Natural killer cell (primary cell): ENCODE measurements at places on chromosomes 16 and 17. TPM values are rescaled to one million over a fixed set of nuclear protein-coding genes. Genes with fewer than 3 reads are reported as not detected.

Gene FAM171A2
- total RNA-seq: 0.24 TPM

Gene NLK
- 20.8 TPM for total RNA-seq

GRCh38 chr16:8826278-8826879 is 28.7 kb downstream of the PMM2 start:
- no peak for DNase-seq
- H3K4me1 ChIP-seq: no peaks in the 10 kb centered on the region
- H3K36me3 ChIP-seq: peaks cover 16% of the 10 kb centered on the region
- no peaks in the 10 kb centered on the region for H3K27me3 ChIP-seq

DNA sequence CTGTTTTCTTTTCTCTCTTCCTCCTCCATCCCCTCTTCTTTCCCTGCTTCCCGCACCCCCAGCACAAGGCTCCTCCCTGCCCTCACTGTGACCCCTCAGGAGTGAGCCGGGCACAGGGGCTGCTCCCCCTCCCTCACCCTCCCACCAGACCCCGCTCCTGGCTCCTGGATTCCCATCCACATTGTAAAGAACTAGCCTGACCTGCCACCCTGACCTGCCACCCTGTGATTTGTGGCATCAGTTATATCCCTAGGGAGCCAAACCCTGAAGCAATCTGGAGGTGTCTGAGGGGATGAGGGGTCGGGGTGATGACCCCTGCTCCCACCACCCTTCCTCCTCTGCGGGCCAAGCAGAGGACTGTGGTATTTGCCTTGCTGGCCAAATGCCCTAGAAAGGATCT is 98.0 kb upstream of the LHX1 start:
- H3K27me3 ChIP-seq: no peaks in the 10 kb centered on the region
- H3K27ac ChIP-seq: no peak overlapping the region
- no peaks in the 10 kb centered on the region for H3K4me1 ChIP-seq
- H3K4me3 ChIP-seq: no peak overlapping the region
- H3K36me3 ChIP-seq: no peaks in the 10 kb centered on the region

DNA sequence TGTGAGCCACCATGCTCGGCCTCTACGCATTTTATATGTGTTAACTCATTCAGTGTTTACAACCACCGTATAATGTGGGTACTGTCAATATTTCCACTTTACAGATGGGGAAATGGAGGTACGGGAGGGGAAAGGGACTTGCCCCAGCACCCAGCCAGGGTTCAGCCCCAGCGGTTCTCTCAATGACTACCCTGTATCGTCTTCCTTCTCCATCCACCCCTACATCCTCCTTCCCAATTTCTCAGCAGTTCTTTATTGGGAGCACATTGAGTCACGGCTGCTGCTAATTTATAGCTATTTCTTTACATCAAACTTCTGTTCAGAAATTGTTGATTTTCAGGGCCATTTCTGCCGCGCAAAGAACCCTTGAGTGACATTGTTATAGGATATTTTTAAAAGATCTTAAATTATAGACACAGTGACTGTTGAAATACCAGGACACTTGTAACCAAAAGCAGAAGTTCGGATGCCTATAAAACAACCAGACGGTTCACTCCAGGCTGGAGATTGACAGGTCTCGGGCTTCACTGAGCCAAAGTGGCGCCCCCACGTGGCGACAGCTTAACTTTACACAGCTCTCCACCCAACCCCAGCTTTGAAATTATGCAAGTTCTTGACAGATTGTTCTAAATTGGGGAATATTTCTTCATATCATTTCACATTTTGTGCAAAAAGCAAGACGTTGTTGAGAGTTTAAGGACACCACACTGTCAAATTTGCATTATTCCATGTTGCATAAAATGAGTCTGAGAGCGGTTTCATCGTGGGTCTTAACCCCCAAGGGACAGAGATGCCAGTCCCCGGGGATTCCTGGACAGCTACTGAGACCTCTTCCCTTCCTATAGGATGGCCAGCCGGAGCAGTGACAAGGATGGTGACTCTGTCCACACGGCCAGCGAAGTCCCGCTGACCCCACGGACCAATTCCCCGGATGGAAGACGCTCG is 11.8 kb downstream of the SYT17 start:
- no peaks in the 10 kb centered on the region for H3K36me3 ChIP-seq
- H3K4me1 ChIP-seq: peaks cover 2% of the 10 kb centered on the region
- H3K27ac ChIP-seq: no peak overlapping the region
- H3K4me3 ChIP-seq: no peak overlapping the region
- peak; percentile 58 for DNase-seq
- no peaks in the 10 kb centered on the region for H3K27me3 ChIP-seq

DNA sequence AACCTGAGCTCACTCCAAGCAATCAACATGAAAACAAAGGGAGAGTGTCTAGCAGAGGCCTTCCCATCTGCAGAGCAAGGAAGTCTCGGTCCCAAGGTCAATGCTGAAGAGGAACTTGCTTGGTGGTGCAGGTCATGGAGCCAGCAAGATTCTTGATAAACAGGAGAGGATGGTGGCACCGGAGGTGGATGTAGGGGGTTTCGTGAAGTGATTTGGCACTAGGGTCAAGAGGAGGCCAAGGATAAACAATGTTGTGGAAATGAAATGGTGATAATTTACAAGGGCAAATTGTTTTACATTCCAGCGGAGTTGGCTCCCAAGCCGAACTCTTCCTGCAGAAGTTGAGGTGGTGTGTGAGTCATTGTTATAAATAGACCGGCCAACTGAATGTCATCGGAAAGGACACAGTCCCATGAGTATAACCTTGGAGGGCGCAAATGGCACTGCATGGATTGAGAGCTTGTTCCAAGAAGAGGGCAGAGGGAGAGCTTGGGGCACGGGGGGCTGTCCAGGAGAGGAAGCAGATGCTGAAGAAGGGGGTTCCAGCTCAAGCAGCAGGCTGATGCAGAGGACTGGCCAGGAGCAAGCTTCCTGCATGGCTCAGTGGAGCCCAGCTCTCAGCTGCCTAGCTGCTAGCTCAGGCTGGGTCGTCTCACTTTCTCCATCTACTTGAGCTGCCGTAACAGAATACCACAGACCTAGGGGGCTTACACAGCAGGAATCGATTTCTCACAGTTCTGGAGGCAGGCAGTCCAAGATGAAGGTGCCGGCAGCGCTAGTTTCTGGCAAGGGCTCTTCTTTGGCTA is 136.6 kb downstream of the COPRS start:
- H3K27me3 ChIP-seq: no peaks in the 10 kb centered on the region
- no peak for DNase-seq
- no peaks in the 10 kb centered on the region for H3K36me3 ChIP-seq
- no peaks in the 10 kb centered on the region for H3K4me1 ChIP-seq
- H3K4me3 ChIP-seq: no peak overlapping the region

GRCh38 chr16:10228779-10229178 is 46.6 kb upstream of the GRIN2A start:
- no peak overlapping the region for H3K27ac ChIP-seq
- H3K36me3 ChIP-seq: no peaks in the 10 kb centered on the region
- no peak overlapping the region for H3K4me3 ChIP-seq
- no peak for DNase-seq

DNA sequence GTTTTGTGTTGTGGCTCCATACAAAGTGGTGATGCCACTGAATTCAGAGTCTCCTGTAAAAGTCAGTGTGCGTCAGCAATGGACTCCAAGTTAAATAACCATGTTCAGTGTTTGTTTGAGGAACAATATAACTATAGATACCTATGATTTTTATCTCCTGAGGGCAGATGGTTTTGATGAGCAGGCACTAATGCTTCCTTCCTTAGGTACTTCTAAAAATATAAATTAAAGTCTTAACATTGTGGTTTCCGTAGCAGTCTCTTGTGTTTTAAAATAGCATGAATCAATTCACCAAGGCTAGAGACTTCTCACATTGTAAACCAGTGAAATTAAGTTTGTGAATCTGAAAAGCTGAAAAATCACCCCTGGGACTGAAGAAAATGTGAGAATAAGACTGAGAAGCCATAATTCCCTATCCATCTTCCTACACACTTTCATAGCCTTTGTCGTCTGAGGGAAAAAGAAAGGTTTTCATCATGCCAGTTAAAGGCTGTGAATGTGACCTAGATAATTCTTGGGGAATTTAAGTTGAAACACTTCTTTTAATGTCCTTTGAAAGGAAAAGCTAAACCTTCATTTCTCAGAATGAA is 1502.9 kb downstream of the CDH11 start:
- no peaks in the 10 kb centered on the region for H3K27me3 ChIP-seq
- no peaks in the 10 kb centered on the region for H3K36me3 ChIP-seq
- no peak for DNase-seq
- H3K4me1 ChIP-seq: no peaks in the 10 kb centered on the region
- no peak overlapping the region for H3K4me3 ChIP-seq

DNA sequence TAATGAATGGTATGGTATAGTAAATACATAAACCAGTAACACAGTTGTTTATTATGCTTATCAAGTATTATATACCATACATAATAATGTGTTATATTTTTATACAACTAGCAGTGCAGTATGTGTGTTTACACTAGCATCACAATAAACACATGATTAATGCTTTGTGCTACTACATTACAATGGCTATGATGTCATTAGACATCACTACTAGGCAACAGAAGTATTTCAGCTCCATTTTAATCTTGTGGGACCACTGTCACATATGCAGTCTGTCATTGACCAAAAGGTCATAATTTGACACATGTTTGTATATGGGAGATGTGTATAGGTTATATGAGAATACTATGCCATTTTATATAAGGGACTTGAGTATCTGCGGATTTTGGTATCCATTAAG is 32.7 kb downstream of the TRIM37 start:
- H3K4me3 ChIP-seq: no peak overlapping the region
- H3K36me3 ChIP-seq: peaks cover 33% of the 10 kb centered on the region
- DNase-seq: no peak
- no peaks in the 10 kb centered on the region for H3K4me1 ChIP-seq
- no peaks in the 10 kb centered on the region for H3K27me3 ChIP-seq

DNA sequence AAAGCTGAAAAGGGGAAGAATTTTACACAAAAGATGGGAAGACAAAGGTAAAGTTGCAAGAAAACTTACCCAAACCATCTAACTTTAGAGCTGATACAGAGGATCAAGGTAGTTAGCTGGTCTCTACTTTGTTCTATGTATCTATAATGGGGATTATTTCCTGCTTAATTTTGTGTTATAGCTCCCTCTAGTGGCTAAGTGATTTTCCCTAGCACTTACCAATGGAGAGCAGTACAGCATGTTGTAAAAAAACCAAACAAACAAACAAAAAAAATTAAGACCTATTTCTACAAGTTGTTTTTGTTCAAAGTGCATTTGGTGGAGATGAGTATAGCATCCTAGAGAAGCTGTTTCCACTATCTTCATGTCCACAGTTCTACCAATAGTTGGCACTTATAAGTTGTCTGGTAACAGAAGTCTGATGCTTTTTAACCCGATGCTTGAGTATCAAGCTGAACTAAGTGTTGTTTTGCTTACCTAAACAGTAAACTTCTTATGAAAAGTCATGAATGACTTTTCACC is 7.5 kb downstream of the SRSF1 start:
- peaks cover 54% of the 10 kb centered on the region for H3K36me3 ChIP-seq
- no peak overlapping the region for H3K4me3 ChIP-seq
- no peaks in the 10 kb centered on the region for H3K27me3 ChIP-seq
- H3K4me1 ChIP-seq: peaks cover 4% of the 10 kb centered on the region

DNA sequence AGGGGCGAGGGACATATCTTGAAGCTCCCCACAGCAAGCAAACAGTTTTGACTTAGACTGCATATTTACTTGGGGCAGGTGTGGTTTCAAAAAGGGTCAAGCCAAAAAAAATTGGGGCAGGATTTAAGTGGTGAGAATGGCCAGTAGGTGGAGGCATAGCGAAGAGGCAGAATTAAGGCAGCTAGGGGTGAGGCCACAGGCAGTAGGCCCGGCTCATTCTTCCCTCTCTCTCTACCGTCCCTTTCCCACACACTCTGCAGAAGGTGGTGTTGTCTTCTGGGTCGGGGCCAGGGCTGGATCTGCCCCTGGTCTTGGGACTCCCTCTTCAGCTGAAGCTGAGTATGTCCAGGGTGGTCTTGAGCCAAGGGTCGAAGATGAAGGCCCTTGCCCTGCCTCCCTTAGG is 2.6 kb downstream of the SHBG start:
- H3K4me3 ChIP-seq: no peak overlapping the region
- H3K36me3 ChIP-seq: no peaks in the 10 kb centered on the region
- H3K27me3 ChIP-seq: no peaks in the 10 kb centered on the region
- H3K27ac ChIP-seq: no peak overlapping the region

GRCh38 chr16:25126820-25127232 is 15.3 kb downstream of the LCMT1 start:
- H3K36me3 ChIP-seq: peaks cover 5% of the 10 kb centered on the region
- H3K4me3 ChIP-seq: no peak overlapping the region
- peak; percentile 60 for DNase-seq
- H3K27me3 ChIP-seq: no peaks in the 10 kb centered on the region

DNA sequence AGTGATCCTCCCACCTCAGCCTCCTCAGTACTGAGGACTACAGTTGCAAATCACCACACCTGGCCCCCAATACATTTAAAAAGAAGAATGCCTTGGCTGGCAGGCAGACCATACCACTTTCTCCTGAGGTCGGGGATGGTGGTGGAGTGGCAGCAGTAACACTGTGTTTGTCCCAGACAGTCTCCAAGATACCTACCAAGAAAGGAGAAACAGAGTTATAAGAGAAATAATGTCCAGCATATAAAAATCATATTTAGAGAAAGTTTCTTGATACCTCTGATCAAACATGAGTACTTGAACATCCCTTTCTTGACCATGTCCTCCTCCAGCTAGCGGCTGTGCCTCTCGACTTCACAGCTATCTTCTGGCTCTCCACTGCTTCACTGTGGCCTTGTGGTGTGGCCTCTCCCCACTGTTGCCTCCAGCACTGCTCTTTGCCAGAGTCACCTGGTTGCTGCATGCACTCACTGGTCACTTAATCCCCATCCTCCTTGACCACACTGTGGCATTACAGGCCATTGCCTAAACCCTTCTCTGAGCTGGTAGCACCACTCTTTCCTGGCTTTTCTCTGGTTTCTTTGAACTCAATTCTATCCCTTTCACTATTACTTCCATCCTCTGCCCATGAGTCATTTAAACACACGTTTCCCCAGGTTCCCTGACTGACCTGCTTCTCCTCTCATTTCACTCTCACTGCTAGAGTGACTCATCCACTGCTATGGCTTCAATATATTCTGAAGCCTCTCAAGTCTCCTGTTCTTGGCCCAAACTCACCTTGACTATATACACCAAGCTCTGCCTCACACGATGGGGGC is 45.2 kb downstream of the XPO6 start:
- H3K27ac ChIP-seq: no peak overlapping the region
- peaks cover 54% of the 10 kb centered on the region for H3K36me3 ChIP-seq
- no peaks in the 10 kb centered on the region for H3K27me3 ChIP-seq
- H3K4me3 ChIP-seq: no peak overlapping the region

DNA sequence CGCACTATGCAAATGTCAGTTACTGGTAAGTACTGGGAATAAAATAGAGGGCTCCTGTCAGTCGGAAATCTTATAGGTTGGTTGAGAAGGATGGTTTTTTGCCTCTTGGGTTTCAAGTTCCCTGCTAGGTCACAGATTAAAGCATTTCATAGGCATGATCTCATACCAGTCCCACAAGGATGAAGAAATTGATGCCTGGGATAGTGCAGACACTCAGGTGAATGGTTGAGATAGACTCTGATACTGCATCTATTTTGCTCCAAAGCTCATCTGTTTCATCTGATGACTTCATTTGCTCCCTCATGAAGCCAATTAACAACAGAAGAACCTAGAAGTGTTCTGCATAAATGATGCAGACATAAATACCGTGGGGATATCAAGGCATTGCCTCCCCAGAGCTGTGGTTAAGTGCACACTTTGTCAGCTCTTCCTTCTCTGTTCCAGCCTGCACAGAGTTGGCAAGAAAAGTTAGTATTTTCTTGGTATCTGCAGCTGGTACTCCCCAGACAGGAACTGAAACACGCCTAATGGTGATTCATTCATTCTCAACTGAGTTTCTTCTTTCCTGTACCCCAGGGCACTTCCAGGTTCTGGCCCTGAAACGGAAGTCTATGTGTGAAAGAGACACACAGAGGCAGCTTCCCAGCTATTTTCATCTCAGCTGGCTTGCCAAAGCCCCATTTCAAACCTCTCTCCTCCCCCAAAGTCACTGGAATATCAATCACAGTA is 418.3 kb upstream of the SALL1 start:
- H3K4me1 ChIP-seq: no peaks in the 10 kb centered on the region
- no peaks in the 10 kb centered on the region for H3K27me3 ChIP-seq
- H3K4me3 ChIP-seq: no peak overlapping the region
